ENCODE measurements at places on chromosomes 4 and X. TPM values are rescaled to one million over a fixed set of nuclear protein-coding genes. Genes with fewer than 3 reads are reported as not detected.

DNA sequence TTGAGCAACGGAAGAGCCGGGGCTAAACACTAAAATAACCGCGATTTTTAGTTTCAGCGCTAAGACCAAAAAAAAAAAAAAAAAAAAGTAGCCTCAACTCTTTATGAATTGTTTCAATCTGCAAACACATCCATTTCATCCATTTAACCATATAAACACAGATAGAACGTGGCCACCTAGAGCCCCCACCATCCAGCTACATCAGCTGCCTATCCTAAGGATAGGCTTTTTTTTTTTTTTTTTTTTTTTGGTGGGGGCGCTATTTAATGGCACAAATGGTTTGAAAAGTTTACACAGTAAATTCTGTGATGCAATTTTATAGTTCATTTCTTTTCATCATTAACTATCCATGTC, 492 bp upstream of the HDAC8 start:
- no peak for DNase-seq

DNA sequence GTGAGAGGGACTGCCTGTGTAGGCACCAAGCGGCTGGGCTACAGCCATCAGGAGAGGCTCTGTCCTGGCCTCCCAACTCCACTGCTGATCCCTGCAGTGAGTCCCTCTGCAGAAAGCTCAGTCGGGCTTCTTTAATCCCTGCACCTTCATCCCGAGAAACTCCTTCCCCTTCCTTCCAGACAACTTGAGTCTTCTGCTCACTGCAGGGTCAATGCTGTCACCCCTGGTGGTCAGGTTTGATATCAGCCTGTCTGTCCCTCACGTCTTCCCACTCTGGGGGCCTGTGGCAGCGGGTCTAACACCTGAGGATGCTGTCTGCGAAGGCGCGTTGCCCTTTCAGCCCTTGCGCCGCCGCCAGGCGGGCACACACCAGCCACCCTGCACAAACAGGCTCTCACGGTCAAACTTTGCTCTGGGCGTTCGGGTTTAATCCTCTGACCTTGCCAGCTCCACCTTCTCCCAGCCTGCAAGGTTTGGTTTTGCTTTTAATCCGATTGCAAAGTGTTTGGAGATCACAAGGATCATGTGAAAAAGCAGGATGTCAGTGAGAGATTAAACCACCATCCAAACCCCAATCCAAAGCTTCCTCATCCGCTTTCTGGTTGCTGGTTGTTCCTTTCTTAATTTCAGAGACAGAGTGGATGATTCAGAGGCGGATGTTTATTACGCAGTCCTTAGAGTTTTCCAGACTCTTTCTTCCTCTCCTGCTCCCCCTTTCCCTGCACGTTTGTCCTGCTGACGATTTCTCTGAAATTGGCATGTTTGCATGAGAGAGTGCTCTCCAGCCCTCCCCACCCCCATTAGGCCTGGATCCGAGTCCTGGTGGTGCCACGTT, 74.8 kb upstream of the SLC34A2 start:
- no peak for DNase-seq

FAM47A gene
- polyA plus RNA-seq = not detected

DNA sequence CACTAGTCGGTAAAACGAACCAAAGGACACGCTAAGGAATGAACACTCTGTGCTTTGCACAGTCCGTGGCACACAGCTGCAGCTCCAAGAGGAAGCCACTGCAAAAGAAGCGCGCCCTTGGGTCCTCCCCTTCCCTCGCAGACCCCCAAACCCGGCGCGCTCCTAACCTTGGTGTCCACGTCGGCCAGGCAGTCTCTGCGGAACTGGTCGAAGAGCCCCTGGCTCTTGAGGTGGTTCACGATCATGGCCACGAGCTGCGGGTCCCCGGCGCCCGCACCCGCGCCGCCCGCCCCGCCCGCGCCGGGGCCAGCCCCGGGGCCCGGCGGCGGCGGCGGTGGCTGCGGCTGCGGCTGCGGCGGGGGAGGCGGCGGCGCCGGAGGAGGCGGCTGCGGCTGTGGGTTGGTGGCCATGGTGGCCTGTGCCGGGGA, 333 bp downstream of the BOD1L1 start:
- no peak for DNase-seq

- no peak for DNase-seq
Measured at GRCh38 chr4:127139788-127140286, 492.9 kb upstream of the INTU start.

GRCh38 chr4:150681063-150681462, 99.1 kb downstream of the MAB21L2 start:
- no peak for DNase-seq

BDH2 gene
- polyA plus RNA-seq = 145 TPM
